ENCODE measurements at places on chromosomes 13 and 19.

- DNase-seq: no peak
Measured at GRCh38 chr13:109036078-109036780, 406.8 kb downstream of the MYO16 start.

- DNase-seq: no peak
Measured at GRCh38 chr19:41626278-41626677, 596 bp downstream of the CEACAM4 start.

DNA sequence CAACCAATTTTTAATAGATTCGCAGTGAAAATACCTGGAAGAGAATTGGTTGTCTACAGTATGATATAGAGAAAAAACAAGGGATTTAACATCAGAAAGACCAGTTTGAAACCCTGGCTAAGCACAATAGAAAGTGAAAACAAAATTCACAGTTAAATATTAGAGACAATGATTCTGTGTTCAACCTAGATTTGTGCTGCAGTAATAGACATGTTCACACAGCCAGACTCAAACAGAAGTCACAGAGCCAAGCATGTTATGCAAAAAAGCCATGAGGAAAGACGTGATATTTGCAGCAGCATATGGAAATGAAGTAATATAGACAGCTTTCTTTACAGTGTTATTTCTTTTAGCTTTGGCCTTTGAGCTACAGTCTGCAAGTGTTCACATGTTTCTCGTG is 48.1 kb downstream of the SCEL start:
- DNase-seq: no peak

DNA sequence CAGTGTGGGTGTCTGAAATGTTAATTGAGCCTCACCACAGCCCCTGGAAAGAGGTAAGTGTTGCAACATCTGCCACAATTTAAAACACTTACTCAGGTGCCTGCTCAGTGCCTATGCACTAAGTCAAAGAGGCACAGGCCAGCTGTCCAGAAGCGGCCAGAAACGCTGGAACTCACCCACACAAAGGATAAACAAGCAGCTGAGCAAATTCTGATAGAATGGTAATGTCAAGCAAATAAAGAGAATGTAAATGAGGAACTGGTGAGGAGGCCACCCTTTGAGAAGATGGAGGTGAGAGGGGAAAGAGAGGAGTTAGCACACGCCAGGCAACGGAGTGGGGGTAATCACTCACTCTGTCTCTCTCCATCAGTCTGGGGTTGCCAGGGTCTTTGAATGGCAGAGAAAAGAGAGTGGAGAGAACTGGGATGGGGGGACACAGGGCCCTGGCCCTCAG is 67.7 kb upstream of the SERP2 start:
- peak; percentile 62 for DNase-seq

DNA sequence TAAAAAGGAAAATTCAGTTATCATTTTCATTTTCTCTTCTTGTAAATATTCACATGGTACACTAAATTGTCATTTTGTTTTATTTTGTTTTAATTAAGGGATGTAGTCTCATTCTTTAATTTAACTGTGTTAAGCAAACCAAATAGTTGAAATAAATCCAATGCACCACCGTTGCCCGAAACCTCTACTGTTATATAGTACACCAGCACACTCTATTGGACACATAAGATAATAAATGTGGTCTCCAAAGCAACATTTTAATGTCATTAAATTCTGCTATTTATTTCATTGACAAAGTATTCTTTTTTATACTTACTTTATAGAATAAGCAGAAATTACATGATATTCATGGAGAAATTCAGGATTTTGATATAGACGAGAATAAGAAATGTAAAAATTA is 156.4 kb upstream of the FREM2 start:
- no peak for DNase-seq

- DNase-seq: no peak
Measured at GRCh38 chr13:76991432-76991795, 467 bp upstream of the CLN5 start.

DNA sequence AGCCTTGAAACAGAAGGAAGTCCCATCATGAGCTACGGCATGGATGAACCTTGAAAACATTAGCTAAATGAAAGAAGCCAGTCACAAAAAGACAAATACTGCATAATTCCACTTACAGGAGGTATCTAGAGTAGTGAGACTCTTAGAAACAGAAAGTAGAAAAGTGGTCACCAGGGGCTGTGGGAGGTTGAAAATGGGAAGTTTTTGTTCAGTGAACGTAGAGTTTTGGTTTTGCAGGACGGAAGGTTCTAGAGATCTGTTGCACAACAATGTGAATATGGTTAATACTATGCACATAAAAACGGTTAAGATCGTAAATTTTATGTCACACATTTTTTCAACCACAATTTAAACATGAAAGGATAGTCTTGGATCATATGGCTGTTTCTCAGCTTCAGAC is 11.9 kb upstream of the SLC10A2 start:
- no peak for DNase-seq

GRCh38 chr13:53126841-53127245 is 98.2 kb downstream of the OLFM4 start:
- DNase-seq: no peak

DNA sequence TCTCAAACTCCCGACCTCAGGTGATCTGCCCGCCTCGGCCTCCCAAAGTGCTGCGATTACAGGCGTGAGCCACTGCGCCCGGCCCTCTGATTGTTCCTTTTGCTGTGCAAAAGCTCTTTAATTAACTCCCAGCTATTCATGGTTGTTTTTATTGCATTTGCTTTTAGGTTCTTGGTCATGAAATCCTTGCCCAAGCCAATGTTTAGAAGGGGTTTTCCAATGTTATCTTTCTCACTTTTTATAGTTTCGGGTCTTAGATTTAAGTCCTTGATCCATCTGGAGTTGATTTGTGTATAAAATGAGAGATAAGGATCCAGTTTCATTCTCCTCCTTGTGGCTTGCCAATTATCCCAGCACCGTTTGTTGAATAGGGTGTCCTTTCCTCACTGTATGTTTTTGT is 19.2 kb upstream of the GRTP1 start:
- no peak for DNase-seq

DNA sequence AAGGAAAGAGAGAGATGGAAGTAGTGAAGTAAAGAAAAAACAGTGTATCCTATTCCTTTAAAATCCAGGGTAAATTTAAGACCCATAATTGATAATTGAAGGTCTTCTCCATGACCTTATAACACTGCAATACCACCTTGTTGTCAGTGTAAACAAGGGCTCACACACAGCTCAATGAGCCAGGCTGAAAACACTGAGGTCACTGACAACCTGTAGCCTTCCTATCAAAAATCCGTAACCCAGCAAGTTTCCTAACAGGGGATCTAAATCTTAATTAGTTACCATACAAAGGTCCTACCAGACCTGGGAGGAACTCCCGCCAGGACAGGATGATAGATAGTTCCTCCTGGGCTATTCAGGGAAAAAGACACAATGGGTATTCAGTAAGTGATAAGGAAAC is 1677.1 kb downstream of the OLFM4 start:
- DNase-seq: no peak

DNA sequence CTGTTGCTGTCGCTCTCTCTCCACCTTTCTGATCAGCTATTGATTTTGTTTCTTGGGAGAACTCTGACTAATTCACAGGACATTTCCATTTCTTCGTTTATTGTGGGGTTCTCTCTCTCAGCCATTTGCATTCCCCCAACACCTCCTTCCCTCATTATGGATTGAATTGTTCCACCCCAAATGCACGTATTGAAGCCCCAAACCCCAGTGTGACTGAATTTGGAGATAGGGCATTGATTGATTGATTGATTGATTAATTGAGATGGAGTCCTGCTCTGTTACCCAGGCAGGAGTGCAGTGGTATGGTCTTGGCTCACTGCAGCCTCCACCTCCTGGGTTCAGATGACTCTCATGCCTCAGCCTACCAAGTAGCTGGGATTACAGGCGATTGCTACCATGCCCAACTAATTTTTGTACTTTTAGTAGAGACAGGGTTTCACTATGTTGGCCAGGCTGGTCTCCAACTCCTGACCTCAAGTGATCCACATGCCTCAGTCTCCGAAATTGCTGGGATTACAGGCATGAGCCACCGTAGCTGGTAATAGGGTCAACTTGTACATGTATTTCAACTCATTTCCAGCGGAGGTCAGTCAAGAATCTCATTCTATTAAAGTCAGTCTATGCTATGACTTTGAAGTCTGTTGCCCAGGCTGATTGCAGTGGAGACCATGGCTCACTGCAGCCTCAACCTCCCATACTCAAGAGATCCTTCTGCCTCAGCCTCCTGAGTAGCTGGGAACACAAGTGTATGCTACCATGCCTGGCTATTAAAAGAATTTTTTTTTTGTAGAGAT is 13.6 kb downstream of the NFILZ start:
- no peak for DNase-seq

GRCh38 chr19:11453468-11454341 is 18.3 kb downstream of the PRKCSH start:
- no peak for DNase-seq

DNA sequence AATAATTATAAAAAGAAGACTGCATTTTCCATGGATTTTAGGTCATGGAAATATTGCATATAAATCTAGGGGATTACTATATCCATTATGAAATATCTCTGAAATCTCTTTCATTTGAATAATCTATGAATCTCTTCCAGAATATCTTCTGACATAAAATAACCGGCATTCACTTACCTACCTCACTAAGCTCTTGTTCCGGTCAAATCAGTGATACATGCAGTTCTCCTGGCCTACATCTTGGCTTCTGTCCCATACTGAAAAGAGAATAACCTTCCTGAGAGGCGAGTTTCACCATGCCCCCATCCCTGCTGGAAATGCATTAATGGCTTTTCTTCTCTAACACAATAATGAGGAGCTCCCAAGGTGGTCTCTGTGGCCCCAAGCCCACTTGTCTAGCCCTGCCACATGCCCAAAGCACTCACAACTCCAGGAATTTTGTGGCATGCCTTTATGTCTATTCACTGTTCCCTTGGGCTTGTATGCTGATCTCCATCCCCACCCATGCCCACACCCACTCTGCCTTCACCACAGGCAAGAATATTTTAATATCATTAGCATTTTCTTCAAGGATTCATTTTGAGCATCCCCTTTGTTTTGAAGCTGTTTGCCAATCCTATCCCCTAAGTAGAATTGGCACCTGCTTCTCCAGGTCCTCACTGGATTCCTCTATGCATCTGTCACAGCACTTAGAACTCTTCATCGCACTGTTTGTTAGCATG is 401.6 kb downstream of the COG6 start:
- DNase-seq: no peak

GRCh38 chr13:93776936-93777335 is 550.3 kb downstream of the GPC6 start:
- DNase-seq: no peak

DNA sequence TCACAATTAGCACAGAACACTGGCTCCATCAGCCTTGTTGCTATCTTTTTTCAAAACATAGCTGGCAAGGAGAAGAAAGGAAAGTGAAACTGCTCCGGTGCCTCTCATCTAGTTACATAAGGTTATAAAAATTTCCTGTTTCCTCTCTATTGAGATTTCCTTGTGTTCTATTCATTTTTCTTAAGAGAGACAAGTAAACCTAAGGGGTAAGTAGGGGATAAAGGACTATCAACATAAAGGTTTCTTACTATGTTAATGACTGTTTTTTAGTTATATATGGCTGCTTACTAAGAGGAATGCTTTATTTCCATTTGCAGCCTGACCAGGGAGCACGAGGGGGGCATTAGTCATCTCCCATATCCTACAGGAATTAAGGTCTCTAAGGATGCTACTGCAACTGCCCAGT is 73.2 kb upstream of the MLNR start:
- DNase-seq: no peak

DNA sequence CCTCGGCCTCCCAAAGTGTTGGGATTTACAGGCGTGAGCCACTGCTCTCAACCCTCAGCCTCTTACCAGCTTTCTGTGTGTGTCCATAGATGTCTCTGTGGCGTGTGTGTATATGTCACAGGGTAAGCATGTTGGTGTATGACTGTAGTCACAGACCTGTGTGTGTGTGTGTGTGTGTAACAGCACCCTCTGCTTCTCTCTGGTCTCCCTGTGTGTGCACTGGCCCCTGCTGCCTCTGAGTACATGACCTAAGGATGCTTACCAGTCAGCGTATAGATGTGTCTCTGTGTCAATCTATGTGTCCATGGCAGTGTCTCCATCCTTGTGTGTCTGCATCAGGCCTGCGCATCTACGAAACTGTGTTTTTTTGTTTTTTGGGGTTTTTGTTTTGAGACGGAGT is 5.6 kb downstream of the AXL start:
- no peak for DNase-seq

- no peak for DNase-seq
Measured at GRCh38 chr13:32255724-32256109, 59.4 kb downstream of the ZAR1L start.

DNA sequence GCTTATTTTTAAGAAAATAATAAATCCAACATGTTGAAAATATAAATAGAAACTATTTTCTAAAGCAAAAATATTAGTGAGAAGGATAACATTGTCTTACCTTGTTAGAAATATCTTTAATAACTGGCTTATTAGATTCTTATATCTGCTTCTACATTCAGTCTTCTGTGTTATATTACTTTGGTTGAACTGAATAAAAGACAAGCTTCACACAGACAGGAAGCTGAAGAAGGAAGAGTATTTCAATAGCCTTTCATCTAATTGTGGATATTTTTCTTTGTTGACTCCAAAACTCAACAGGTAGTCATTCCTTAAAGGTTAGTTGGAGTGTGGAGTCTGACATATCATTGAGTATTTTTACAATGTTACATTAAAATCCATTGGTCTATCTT is 10.9 kb downstream of the SETDB2 start:
- DNase-seq: no peak

- DNase-seq: no peak
Measured at GRCh38 chr19:10872546-10873107, 1.3 kb downstream of the CARM1 start.

DNA sequence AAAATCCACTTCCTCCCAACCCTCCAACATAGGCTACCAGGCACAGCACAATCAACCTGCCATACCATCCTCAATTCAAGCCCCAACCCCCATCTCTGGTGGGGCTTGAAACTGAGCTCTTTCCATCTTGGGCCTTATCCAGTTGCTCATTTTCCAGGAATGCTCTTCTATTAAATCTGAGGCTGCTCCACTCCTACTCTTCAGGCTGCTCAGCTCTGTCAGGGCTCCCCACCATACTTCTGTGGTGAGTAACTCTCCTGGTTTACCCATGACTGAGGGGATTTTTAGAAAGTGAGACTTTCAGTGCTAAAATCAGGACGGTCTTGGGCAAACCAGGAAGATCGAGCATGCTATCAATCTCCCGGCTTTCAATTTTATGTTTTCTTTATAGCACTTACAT is 512.8 kb downstream of the LMO7 start:
- DNase-seq: no peak

All from NCI-H774 (cell line).